Spinal cord (tissue), 10 donors: ENCODE measurements at places on chromosomes 4 and X. TPM values are rescaled to one million over a fixed set of nuclear protein-coding genes. Genes with fewer than 3 reads are reported as not detected.

RASSF6 gene
- 0.28 TPM for total RNA-seq

GIMD1 gene
- total RNA-seq: not detected

NSUN7 gene
- 8.2 TPM for total RNA-seq

PHEX gene
- 1.2 TPM for total RNA-seq

SLC16A2 gene
- 35.3 TPM for total RNA-seq

ODAM gene
- total RNA-seq: not detected
